Stimulated activated CD8-positive, alpha-beta memory T cell treated with anti-CD3 and anti-CD28 coated beads, Interleukin-15, amount 100 ng/mL, for 4 hours (primary cell): ENCODE measurements at places on chromosomes 1 and 21.

GRCh38 chr21:39885119-39885848 is 18.0 kb downstream of the PCP4 start:
- DNase-seq: no peak

DNA sequence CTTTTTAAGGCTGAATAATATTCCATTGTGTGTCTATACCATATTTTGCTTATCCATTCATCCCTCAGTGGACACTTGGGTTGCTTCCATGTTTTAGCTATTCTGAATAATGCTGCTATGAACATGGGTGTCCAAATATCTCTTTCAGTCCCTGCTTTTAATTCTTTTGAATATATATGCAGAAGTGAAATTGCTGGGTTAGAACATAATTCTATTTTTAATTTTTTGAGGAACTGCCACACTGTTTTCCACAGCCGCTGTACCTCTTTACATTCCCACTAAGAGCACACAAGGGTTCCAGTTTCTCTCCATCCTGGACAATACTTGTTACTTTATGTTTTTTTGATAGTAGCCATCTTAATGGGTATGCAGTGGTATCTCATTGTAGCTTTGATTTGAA is 65.6 kb downstream of the RIMS3 start:
- DNase-seq: no peak

DNA sequence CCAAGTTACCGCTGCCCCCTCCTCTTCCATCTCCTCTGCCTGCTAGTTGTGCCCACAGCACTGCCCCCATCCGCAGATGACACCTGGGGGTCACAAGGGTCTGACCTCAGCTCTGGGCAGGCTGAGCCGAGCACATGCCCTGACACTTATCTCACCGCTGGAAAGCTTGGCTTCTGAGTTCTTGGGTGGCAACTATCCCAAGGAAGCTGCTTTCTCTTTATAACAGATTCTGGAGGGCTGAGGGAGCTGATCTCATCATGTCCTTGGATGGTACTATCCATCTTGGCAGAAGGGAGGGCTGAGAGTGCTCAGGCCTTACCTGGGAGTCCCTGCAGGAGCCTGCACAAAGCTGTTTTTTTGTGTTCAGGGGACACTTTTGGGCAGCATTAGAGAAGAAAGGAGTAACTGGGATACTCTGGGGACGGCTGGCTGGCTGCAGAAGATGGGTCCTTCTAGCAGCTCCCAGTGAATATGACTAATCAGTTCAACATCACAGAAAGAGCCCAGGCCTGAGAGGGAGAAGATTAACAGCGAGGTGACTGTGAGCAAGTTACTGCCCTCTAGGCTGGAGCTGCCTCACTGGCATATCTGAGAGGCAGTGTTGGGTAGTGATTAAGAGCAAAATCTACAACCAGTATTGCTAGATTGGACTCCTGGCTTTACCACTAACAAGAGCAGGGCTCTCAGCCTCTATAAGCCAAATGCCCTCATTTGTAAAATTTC is 71.6 kb downstream of the PLXNA2 start:
- DNase-seq: no peak

DNA sequence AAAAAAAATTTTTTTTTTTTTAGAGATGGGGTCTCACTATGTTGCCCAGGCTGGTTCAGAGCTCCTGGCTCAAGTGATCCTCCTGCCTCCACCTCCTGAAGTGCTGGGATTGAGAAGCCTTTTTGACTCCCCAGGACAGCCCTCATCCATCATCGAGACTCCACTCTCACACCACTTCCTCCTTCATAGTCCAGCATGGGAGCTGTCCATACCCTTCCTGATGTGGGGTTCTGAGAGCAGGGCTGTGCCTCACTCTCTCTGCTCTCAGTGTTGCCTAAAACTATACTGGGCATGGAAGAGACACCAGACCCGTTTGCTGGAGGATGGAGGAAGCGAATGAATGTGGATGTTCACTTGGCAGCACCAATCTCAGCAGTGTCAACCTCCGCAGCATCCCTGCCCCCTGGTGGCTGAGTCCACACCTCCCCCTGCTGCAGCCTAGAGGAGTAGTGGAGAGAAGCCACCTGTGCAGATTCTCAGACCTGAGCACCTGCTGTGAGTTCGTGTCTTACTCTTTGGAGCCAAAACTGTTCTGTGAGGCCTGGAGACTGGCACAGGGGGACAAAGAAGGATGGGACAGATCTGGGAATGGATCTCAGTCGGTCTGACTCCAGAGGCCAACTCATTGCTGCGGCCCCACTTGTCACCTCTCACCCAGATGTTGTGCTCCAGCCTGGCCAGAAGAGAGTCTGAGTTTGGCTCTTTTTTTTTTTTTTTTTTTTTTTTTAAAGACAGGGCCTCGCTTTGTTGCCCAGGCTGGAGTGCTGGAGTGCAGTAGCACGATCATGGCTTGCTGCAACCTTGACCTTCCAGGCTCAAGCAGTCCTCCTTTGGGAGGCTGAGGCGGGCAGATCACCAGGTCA is 17.7 kb downstream of the TINAGL1 start:
- peak; percentile 18 for DNase-seq

DNA sequence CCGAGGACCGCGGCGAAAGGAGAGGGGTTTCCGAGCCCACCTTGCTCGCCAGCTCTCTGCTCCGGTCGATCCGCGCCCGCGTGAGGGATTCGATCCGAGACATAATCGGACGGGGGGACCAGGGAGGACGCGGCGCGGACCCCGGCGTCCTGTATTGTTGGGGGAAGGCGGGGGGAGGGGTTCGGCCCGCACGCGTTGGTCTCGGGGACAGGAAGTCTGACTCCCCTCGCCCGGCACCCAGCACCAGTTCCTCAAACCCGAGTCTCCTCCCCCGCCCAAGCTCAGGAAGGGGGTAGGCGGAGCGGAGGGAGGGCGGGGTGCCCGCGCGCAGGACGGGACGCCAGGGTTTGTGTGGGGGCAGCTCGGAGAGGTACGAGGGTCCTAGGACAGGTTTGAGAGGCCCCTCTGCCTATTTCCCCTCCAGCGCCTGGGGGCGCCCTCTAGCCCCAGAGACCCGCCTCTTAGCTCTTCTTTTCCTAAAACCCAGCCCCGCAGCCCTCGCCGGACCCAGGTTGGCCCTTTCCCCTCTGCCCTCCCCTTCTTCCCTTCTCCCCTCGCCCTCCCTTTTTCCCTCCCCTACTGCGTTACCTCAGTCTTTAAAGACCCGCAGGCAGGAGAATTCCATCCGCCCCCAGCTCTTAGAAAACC is at the start of gene ARHGEF2:
Gene ARHGEF2 (minus strand): TSS at position 223 of the 648 bp plus-strand sequence. CDS start 120 bp downstream, at position 103.
- peak; percentile 71 for DNase-seq

DNA sequence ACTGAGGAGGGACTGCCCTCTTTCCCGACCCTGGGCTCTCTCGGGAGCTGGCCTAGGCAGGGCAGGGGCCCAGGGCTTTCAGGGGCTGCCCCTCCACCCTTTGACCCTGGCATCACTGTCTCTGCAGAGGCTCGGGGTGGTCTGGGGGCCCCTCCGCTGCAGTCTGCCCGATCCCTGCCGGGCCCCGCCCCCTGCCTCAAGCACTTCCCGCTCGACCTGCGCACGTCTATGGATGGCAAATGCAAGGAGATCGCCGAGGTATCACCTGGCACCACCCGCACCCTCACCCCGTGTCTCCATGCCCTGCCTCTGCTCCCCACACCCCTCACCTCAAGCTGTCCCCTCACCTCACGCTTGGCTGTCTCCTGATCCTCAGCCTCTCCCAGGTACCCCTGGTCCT is 5.5 kb downstream of the AMPD2 start:
- DNase-seq: no peak

GRCh38 chr1:70101231-70101630 is 104.1 kb downstream of the LRRC40 start:
- DNase-seq: no peak

DNA sequence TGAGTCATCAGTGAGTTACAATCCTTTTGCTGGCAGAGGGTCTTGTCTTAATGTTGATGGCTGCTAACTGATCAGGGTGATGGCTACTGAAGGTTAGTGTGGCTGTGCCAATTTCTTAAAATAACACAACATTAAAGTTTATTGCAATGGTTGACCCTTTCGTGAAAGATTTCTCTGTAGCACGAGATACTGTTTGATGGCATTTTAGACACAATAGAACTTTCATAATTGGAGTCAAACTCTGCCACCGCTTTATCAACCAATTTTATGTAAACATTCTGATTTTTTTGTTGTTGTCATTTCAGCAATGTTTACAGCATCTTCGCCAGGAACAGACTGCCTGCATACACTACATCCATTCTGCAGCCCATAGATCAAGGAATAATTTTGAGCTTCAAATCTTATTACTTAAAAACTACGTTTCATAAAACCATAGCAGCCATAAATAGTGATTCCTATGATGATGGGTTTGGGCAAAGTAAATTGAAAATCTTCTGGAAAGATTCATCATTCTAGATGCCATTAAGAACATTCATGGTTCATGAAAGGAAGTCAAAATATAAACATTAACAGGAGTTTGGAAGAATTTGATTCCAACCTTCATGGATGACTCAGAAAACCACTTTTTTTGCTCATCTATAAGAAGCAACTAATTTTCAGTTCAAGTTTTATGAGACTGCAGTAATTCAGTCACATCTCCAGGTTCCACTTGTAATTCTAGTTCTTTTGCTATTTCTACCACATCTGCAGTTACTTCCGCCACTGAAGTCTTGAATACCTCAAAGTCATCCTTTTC is 85.9 kb downstream of the TYW3 start:
- no peak for DNase-seq

- no peak for DNase-seq
Observed at GRCh38 chr1:98323388-98323787, 338.1 kb upstream of the SNX7 start.
